Left forelimb (tissue), 1 donor: ENCODE measurements at places on chromosomes 13 and 19.

DNA sequence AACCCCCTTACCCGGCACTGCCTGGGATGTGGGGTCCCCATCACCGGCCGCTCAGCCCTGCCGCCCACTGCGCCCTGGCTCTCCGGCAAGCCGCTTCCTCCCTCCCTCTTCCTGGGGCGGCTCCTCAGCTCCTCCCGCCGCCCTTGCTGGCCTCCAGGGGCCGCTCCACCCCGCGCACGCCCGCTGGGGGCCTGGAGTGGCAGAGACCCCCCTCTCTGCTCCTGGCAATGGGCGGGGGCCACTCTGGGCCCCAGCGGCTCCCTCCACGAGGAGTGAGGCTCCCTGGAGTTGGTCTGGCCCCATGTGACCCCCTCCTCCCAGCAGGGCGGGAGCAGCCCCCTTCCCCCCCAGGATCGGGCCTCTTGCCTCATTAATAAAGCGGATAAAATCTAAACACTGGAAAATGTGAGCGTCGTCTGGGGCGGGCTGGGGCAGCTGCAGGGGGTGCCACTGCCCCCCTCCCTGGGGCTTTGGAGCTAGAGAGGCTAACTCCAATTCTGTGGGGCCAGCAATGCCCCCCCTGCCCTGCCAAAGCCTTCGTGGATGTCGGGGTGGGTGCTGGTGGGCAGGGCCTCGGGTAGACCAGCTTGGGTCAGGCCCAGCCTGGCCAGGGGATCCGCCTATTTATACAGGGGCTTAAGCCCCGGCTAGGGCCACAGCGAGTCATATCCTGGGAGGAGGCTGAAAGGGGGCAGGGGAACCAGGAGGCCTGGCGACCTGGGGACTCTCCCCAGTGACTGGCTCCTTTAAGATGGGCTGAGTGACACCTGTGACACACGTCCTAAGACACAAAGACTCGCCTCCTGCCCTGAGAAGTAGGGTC, at the start of gene PTGER1:
PTGER1 (minus strand) TSS at position 104 of the 823 bp plus-strand sequence. CDS start 1,034 bp downstream, outside the sequence.
- no peak for DNase-seq

- no peak for DNase-seq
Measured at GRCh38 chr13:46382224-46382623, 4.8 kb downstream of the RUBCNL start.

DNA sequence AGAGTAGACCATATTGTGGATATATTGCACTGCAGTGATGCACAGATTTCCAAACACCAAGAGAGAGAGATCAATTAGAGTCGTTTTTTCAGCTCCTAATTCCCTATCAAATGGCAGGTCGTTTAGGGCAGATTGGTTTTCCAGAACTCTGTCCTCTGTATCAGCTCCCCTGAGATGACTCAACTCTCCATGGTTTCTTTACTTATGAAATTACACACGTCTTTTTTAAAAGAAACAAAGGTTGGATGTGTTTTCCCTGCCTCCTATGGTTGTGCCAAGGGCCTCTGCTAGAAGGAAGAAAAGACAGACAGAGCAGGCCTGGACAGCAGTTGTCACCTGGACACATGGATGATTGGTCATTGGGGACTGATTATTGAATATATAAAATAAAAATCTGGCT, 478.1 kb upstream of the NBEA start:
- no peak for DNase-seq

DNA sequence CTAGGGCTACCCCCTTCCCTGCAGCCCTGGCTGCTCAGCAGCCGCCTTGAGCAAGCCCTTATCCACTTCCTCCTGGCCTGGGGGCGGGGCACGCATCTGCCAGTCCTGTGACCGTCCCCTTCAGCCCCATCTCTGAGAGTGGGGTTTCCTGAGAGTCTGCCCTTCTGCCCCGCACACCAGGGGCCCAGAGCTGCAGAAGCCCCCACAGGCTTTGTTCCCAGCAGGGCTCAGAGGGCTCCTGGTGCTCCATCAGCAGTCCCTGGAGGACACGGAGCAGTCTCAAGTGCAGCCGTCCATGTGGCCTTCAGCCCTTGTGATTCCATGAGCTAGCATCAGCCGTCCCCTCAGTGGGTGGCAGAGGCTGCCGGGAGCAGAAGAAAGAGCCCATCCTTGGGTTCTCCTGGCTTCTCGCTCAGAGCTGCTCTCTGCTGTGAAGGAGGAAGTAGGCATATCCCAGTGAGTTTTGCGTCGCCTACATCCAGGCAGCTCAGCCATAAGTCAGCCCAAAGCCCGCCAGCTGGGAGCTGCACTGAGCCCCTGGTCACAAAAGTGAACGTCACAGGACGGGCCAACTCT, 16.3 kb downstream of the MYO9B start:
- DNase-seq: no peak

DNA sequence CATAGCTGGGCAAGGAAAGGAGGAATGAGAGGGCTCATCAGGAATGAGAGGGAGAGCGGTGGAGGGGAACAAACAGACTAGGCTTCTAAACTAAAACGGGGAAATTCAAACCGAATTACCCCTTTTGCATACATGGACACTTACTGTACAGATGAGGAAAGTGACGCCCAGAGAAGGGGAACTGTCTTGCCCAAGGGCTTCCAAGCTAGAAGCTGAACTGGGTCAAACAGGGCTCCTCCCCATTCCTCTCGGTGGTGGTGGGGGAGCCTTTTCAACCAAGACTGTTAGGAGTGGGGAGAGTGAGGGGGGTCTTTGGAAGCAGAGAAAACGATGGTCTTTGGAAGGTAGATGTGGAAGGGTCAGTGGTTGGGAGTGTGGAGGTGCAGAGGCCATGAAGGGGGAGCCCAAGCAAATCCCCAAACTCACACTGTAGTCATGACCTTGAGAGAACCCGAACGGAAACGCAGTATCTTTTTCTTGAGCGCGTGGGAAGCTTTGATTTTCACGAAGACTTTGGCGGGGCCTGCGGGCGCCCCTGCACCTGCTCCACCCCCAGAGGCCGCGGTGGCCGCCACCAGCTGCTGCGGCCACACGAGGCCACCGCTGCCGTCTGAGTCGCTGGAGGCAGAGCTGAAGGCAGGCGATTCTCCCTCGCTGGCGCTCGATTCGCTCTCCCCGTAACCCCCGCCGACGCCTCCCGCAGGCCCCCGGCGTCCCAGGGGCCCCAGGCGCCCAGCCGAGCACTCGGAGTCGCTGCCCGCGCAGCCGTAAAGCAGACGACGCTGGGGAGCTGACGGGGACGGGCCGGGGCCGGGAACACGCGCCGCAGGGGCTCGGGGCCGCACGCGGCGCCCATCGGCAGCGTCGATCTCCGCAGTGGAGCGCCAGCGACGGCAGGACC, 12.3 kb upstream of the GNG8 start:
- no peak for DNase-seq

- DNase-seq: peak; percentile 33
Measured at GRCh38 chr19:30158893-30159245, 213.3 kb upstream of the ZNF536 start.

GRCh38 chr19:33960566-33960965, 163.9 kb downstream of the KCTD15 start:
- DNase-seq: peak; percentile 42

- no peak for DNase-seq
Measured at GRCh38 chr13:74796157-74796556, 662.0 kb upstream of the KLF12 start.
